ENCODE measurements at places on chromosomes 5 and 9.
A peak's percentile ranks its signal among the peaks of the same experiment; 100 is the strongest.

GRCh38 chr5:138910546-138911185, 35.5 kb upstream of the LRRTM2 start:
- DNase-seq: no peak

DNA sequence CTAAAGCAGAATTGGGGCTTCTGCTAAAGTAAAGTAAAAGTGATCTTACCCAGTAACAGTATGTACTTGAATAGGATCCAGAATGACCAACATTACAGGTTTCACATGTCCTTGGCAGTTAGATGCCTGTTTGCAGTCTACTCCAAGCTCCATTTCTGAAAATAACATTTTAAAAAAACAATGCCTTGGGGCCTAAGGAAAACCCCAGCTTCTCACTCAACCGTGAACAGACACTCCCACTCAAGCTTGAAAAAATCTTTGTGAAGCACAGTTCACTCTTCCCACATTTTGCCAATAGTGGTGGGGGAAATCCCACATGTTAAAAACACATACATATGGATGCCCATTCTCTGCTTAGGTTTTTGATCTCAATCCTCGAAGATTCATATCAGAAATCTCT, 304.1 kb downstream of the ARRDC3 start:
- DNase-seq: no peak

GRCh38 chr5:15689836-15690235, 189.9 kb downstream of the FBXL7 start:
- no peak for DNase-seq

- DNase-seq: no peak
These were observed 101.7 kb upstream of the FCN2 start for GRCh38 chr9:134778841-134779411.

GRCh38 chr5:126046846-126047571, 376.2 kb upstream of the GRAMD2B start:
- DNase-seq: no peak

DNA sequence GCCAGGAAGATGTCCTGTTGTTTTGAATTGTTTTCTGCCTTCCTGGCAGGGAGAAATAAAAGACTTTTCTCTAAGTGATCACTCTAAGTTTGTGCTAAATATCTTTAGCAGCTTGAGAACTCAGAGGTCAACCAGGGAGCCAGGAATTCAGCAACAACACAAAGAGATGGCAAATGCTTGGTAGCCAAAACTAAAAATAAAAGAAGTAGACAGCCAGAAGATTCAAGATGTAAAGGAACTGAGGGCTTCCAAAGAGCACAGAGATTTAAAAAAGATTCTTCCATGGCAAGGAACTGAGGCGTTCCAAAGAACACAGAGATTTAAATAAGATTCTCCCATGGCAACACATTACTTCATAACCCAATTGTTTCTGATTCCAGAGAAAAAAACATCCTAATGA, 9.6 kb downstream of the DNAH5 start:
- DNase-seq: no peak

DNA sequence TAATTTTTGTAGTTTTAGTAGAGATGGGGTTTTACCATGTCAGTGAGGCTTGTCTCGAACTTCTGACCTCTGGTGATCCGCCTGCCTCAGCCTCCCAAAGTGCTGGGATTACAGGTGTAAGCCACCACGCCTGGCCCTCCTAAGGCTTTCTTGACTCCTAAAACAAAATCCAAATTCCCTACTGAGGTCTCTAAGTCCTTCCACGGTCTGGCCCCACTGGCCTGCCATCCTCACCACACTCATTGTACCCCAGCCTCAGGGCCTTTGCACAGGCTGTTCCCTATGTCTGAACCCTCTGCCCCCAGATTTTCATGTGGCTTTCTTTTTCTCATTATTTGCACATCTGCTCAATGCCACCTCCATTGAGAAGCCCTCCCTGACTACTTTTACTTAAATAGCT, 34.7 kb upstream of the MVB12B start:
- DNase-seq: no peak

GRCh38 chr9:102362470-102363132, 624.2 kb upstream of the GRIN3A start:
- no peak for DNase-seq

DNA sequence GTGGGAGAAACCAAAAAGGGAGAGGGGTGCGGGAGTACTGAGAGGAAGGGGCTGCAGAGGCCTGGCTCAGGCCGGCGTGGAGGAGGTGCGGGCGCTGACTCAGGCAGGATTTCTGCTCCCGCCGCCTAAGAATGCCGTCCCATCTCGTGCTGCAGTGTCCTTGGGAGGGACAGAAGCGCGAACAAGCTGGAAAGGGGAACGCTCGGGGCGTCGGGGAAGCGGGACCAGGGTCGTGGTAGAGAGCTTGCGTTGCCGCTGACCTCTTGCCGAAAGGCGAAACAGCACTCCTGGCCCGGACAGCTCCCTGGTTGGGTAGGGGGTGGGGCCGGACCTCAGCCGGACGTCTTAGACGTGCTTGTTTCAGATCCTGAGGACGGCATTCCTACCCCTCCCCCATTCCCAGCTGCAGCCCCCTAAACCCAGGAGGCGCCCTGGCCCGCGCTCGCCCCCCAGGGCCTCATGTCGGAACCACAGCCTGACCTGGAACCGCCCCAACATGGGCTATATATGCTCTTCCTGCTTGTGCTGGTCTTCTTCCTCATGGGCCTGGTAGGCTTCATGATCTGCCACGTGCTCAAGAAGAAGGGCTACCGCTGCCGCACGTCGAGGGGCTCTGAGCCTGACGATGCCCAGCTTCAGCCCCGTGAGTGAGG, 1.1 kb downstream of the RELL2 start:
- DNase-seq: peak; percentile 55

DNA sequence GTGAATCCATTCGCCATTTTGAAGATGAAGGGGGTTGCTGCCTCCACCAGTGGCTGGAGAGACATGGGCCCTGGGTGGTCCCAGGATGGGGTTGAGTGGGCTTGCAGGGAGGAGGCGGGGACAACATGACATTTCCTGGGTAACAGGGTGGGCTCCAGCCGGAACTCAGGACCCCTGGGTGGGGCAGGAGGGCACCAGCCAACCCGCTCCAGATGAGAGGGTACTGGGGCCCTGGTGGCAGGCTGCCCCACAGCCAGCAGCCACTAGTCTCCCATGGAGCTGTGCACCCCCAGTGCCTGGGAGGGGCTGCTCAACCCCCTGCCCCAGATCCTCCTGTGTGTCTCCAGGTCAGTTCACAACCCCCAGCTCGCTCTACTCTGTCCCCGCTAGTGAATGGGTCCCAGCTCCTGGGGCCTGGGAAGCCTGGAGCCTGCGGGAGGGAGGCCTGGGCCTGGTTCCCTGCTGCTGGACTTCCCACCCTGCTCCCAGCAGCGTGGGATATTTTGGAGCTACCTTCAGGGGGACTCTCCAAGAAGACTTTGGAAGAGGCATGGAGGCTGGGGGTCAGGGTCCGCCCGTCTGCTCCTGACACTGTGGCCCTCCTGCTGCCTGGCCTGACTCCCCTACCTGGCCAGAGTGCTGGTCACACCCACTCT, 55.9 kb downstream of the AHRR start:
- no peak for DNase-seq

- DNase-seq: no peak
These were observed 142.0 kb downstream of the RMI1 start for GRCh38 chr9:84122572-84122971.

- no peak for DNase-seq
These were observed 62.8 kb downstream of the DAB2IP start for GRCh38 chr9:121714075-121714705.

GRCh38 chr9:3865141-3865772, 339.5 kb upstream of the RFX3 start:
- no peak for DNase-seq

- no peak for DNase-seq
These were observed 15.0 kb downstream of the STK10 start for GRCh38 chr5:172172912-172173563.

- DNase-seq: no peak
These were observed 142.1 kb downstream of the AGTPBP1 start for GRCh38 chr9:85599540-85600105.

DNA sequence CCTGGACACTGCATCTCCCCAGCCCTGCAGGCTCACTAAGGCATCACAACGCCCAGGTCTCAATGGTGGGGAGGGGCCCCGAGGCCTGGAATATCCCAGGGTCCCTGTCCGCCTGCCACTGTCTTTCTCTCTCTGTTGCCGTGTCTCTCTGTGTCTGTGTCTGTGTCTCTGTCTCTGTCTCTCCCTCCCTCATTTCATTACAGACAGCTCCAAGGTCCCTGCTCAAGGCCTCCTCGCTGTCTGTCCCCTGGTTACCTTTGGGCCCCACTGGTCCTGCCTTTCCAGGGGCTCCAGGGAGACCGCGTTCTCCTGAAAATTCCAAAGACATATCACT, 3.2 kb downstream of the FCN1 start:
- no peak for DNase-seq

DNA sequence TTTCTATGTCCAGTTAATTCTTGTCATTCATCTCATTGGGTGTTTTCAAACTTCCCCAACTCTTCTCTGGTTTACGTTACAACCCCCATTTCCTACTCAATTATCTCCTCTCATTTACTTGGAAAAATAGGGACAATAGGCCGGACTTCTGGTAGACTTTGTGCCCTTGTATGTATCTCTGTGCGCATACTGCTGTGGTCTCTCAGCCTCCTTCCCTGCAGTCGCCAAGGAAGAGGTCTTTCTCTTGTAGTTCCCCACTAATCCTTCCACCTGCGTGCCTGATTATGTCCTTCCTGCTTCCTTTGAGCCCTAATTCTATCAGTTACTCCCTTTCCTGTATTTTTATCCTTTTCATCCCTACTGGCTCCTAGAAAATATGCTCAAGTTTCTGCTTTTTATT, 176.3 kb downstream of the GDNF start:
- DNase-seq: no peak

- no peak for DNase-seq
These were observed 4.4 kb upstream of the IRX1 start for GRCh38 chr5:3590967-3591900.

- DNase-seq: no peak
These were observed 48.1 kb downstream of the THBS4 start for GRCh38 chr5:80083101-80083890.

DNA sequence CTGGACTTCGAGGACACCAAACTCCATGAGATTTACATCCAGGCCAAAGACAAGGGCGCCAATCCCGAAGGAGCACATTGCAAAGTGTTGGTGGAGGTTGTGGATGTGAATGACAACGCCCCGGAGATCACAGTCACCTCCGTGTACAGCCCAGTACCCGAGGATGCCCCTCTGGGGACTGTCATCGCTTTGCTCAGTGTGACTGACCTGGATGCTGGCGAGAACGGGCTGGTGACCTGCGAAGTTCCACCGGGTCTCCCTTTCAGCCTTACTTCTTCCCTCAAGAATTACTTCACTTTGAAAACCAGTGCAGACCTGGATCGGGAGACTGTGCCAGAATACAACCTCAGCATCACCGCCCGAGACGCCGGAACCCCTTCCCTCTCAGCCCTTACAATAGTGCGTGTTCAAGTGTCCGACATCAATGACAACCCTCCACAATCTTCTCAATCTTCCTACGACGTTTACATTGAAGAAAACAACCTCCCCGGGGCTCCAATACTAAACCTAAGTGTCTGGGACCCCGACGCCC, 1.3 kb downstream of the PCDHGC3 start:
- no peak for DNase-seq

DNA sequence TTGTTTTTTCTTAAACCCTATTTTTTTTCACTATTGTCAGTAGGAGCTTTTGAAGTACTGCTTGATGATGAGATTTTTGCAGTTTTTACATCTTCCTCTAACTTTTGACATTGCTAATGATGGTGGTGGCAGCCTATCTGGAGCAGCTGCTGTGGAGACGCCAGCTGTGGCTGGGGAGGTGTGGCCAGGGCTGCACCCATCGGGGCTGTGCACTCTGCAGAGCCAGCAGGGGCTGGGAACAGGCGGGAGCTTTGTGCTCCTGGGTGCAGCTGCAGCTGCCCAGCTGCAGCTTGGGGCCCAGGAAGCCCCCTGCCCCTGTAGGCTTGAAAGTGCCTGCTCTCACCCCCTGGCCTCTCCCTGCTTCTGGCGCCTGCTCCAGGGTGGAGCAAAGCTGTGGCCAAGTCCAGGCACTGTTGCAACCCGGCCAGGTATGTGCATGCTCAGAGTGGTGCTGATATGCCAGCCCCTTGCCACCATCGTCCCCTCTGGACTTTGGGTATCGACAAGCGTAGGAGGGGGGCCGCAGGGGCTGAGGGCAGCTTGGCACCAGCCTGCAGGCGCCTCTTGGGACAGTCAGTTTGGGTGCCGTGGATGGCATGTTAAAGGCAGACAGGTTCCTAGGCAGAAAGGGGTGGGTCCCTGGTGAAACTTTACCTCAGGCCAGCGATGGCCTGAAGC, 39.2 kb downstream of the FER start:
- DNase-seq: no peak

DNA sequence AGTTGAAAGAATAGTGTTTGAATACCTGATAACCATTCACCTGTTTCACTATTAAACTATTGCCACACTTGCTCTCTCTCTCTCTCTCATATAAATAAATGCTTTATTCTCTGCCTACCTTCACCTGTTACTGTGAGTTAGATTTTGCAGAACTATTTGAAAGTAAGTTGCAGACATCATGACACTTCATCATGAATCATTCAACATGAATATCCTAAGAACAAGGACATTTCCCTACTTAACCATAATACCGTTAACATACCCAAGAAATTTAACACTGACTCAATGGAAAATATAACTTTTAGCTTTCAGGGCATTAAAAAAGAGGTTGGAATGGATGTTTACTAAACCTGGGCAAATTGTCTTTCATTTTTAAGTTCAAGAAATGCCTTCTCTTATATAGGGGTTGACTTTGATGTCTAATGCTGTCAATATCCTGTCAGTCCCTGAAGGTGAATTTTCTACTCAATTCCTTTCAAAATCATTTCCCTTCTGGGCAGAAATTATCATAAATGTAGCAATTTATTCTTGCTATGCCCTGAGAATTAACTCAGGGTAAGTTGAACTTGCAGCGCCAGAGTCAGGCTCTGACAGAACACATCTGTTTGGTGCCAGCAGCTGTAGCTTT, 582.6 kb upstream of the TLE4 start:
- DNase-seq: no peak

DNA sequence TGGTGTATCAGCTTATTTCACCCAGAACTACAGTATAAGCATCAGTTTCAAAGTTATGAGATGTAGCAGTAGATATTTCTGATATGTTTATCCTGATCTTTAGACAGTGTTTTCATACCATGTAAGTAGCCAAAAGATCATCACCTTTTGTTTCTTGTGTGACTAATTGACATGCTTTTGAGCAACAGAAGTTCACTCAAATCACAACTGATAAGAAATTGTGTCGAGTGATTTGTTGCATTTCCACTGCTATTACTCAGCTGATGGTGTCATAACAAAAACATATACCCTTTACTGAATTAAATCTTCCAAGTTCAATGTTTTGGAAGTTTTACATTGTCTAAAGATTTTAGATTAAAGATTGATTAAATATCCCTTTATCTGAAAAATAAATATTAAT, 324.5 kb downstream of the TUSC1 start:
- no peak for DNase-seq

DNA sequence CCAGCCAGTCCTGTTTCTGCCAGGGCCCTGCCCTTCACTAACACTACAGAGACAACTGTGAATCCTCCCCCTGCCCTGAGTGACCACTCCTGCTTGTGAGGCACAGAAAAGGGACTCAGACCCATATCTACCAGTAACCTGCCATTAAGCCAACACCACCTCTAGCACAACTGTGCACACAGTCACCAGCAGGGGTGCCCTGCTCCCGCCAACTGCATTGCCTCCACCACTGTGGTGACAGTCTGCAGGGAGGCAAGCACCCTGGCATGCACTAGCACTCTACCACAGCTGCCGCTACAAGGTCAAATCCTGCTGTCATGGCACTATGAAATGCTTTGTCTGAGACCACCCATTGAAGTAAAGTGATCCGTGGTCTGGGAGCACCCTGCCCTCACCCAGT, 1028.5 kb upstream of the CDH9 start:
- no peak for DNase-seq

All from T-cell (primary cell).